Activated T-helper 1 cell treated with anti-CD3 and anti-CD28 coated beads, Interleukin-2, amount 50 U/mL, for 16 hours (primary cell): ENCODE measurements at places on chromosomes 3 and 15.

GRCh38 chr3:46192939-46193338 lies 15.2 kb downstream of the CCR1 start:
- DNase-seq = no peak

DNA sequence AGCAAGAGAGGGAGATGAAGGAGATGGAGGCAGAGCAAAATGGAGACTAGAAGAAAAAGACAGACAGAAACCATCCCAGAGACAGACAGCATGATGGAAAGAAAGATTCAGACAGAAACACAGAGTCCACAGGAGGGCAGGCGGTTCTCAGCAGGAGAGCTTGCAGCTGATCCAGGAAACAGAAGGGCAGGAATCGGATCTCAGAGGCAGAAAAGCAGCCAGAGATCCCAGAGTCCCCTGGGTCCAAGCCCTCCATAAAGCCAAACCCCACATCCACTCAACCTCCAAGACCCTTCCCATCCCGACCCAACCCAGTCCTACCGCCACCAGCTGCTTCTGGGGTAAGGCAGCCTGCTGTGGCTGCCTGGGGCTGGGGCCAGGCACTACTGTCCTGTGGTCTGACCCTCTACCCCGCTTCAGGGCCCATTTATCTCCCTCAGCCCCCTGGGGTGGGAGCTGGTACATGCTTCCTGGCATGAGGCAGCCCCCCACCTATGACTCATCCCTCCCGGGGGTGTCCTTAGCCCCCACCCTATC lies at the start of gene UCN2:
Gene UCN2, minus strand, starts transcription at position 400 of the 537 bp plus-strand sequence. CDS start 657 bp downstream, outside the sequence.
- DNase-seq = no peak

GRCh38 chr15:80778964-80779657 lies at the start of gene CEMIP:
Gene CEMIP, plus strand, starts transcription at chr15:80779370. Its CDS starts 94,510 bp downstream, at chr15:80873880.
- DNase-seq = no peak

- no peak for DNase-seq
Measured at GRCh38 chr15:69661871-69662644, 209.4 kb downstream of the RPLP1 start.

- no peak for DNase-seq
Measured at GRCh38 chr3:191500892-191501291, 39.9 kb downstream of the PYDC2 start.

DNA sequence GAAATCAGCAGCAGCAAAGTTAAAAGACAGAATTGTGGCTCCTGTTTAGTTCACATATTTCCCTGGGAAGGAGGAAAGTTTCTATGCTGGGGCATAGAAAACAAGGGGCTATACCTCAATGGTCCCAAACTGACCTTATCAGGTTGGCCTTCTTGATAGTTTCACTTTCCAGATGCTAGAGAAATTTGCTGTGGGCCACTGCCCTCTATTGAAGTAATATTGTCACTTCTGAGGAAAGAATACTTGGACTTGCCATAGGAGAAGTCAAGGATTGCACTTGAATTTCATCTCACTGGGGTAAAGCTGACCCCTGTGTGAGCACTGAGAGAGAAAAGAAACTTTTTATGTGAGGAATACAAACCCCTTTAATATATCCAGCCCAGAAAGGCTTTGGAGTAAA lies 49.3 kb upstream of the XCR1 start:
- DNase-seq = no peak

DNA sequence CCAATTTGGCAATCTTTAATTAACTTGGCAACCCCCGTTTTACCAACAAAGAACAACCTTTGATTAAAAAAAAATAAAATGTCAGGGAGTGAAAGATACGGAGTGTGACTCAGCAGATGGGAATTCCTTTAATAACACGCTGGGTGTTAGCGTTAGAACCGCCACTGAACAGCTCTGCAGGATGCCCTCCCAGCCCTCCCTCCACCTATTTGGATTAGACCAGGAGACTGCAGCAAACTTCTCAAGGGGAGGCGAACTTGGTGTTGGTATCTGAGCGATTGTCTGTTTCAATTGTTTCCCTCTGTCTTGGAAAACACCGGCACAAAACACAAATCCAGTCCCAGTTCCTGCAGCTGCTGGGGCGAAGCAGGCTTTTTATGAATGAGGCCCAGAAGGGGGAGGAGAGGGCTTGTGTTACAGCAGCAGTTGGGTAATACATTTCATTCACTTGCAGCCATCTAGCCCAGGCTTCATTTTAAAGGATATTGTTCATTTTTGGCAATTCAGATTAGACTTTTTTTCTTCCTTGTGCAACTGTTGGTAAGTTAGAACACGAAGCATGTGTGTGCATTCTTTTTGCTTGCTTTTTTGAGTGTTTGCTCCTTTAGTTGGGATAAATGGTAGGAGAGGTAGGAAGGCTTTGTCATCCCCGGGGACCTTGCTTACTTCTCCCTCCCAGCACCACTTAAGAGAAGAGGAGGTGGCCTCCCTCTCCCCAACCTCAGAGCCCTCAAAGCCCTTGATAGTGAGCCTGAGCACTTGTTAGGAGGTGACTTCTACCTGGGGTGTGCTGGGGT lies 152.3 kb downstream of the IGF1R start:
- DNase-seq = no peak

GRCh38 chr3:184676927-184677326 lies 34.9 kb downstream of the MAGEF1 start:
- no peak for DNase-seq

- no peak for DNase-seq
Measured at GRCh38 chr3:144112036-144112435, 140.4 kb downstream of the DIPK2A start.

DNA sequence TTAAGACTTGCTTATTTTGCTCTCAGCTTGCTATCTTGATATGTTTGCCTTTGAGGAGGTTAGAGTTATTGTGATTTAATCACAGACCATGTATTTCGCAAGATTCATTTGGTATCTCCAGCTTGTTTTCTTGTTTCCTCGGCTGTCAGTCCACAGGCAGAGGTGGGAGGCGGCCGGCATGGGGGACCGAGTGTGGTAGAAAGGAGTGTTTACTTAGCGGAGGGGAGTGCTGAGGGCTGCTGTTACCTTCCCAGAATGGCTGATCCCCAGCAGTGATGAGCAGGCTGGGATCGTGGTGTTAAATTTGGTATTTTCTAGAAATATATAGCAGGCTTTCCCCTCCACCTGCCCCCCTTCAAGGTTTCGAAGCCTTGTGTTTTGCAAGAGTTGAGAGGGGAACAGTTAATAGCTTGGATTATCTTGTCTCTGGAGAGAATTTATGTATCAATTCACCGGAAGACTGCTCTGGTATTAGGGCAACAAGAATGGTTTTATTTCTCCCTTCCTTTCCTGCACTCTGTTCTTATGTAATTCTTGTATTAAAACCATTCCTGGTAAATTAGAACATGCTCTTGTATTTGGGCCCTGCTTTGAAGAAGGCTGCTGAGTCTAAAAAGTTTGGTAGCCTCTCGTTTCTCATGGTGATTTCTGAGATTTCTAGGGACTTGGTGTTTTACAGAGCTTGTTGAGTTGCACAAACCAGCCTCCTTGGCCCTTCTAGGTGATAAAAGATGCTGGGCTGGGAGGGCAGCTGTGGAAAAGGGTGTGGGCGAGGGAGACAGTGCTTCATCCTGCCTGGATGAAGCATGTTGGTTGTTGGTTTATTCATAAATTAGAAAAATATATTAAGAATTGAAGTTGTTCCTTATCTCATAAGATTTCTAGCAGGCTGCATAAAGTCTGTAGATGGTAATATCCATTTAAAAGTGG lies 151.4 kb downstream of the IGF1R start:
- DNase-seq = no peak

DNA sequence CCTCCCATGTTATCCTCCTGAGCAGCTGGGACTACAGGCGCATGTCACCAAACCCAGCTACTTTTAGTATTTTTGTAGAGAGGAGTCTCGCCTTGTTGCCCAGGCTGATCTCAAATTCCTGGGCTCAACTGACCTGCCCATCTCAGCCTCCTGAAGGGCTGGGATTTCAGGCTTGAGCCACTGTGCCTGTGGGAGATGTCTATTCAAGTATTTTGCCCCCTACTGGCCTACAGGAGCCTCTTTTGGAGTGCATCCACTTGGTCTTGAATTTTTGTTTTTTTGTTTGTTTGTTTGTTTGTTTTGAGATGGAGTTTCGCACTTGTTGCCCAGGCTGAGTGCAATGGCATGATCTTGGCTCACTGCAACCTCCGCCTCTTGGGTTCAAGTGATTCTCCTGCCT lies 3.2 kb upstream of the DHX30 start:
- no peak for DNase-seq

GRCh38 chr3:183792976-183793375 lies 32.4 kb downstream of the MAP6D1 start:
- DNase-seq = no peak

GRCh38 chr3:173217127-173217526 lies 76.1 kb upstream of the SPATA16 start:
- DNase-seq = no peak

DNA sequence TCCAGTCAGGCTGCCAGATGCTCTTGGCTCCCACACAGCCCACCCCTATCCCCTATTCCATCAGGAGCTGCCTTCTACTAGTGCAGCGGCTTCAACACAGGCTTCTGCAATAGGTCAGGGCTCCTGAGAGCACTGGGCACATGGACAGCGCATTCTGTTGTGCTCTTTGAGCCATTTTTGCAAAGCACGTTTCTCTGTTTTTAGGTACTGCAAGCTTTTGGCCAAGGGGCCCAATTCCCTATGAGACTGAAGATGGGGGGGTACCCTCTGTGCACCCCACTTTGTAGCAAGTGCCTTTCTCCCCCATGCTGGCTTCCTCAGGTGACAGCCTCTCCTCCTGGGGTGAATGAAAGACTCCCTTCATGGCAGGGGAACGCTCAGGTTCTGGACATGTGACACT lies 31.2 kb downstream of the CHDH start:
- DNase-seq = no peak

DNA sequence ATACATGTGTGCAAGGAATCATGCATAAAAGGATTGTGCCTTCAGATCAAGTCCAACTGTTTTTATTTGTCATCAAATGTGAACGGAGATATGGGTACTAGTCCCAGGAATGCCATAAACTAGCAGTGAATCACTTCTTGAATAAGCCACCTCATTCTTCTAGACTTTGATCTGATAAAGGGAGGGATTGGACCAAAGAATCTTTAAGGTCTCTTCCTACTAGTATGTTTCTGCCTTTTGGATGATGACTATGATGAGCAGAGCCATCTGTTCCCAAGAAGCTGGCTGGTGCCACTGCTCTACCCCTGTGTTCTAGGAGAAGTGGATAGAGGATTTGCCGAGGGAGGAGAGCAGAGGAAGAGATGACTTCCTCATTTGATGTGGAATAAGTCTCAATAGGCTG lies 28.8 kb upstream of the UACA start:
- no peak for DNase-seq

DNA sequence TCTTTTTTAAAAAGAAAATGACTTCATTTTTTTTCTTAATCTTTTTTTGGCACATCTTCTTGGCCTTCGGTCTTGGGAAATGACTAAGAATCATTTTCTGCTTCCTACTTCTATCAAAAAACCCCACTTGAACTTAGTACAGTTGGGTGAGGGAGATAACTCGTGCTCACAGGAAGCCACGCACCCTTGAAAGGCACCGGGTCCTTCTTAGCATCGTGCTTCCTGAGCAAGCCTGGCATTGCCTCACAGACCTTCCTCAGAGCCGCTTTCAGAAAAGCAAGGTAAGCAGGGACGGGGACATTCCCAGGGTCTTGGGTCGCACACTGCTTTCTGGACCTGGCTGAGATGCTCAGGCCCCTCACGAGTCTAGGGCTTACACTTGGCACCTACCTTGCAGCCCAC lies at the start of gene CCR4:
Gene CCR4, plus strand, starts transcription at position 235 of the 402 bp plus-strand sequence. CDS start 1,779 bp downstream, outside the sequence.
- DNase-seq = peak; percentile 30
